Right lung (tissue), 10 donors: ENCODE measurements at places on chromosomes 16 and 17. TPM values are rescaled to one million over a fixed set of nuclear protein-coding genes. Genes with fewer than 3 reads are reported as not detected.

Gene MFAP4
- 633 TPM for polyA plus RNA-seq

DNA sequence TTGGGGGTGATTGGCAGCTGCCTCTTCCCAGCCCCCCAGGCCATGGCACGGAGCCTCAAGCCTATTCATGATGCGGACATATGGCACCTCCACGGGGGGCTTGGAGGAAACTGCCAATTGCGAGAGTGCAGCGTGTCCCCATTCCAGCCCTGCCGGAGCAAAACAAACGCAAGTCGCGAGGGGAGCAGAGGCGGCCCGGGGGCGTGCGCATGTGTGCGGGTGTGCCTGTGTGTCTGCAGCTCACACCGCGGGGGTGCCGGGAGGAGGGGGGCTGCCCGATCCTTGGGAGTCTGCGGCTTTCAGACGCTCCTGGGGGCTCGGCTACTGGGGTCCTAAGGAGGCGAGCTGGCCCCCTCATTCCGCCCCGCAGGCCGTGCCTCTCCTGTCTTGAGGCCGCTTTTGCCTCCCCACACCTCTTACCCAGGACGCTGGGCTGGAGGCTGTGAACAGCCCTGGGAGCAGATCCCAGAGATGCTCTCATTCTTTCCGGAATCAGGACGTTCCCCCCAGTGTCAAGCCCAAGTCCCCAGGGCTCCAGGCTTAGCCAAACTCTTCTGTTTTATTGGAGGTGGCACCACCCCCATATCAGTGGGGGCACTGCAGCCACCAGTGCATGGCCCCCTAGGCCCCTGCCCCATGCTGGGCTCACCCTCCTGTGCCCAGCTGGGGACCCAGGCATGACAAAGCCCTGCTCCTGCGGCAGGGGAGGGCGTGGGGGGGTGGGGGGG lies 29.1 kb downstream of the ENDOV start:
- no peak for DNase-seq

DNA sequence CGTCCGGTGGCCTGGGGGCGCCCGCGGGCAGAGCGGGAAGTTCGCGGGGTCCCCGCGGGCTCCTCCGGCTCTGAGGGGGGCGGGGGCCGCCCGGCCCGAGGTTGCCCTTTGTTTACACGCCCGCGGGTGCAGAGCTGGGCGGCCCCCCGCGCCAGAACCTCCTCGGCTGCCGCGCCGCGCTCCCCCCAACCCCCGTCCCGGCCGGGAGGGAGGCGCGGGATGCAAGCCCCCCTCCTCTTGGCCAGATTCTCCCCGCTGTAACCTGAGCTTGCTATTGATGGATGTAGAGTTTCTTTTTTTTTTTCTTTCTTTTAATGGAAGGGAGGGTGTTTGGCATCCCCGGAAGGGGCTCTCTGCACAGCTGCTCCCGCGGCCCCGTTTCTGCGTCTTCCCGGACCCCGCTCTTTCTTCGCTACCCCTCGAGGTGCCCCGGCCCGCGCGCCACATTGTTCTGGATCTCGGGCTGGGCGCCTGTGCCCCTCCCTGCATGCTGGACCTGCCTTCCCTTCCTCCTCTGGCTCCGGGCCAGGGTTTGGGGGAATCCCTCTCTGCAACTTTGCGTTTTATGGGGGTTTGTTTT lies 646 bp downstream of the CBX2 start:
- DNase-seq: no peak

DNA sequence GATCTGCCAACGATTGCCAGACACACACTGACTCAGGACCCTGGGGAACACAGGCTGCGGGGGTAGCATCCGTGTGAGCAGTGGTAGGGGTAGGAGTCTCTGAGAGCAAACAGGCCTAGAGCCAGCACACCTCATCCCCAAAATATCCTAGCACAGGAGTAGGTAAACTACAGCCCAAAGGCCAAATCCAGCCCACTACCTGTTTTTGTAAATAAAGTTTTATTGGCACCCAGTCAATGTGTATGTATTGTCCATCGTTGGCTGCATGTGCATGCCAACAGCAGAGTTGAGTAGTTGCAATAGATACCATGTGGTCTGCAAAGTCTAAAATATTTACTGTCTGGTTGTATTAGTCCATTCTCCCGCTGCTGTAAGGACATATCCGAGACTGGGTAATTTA lies 55.5 kb upstream of the GPRC5B start:
- no peak for DNase-seq

DNA sequence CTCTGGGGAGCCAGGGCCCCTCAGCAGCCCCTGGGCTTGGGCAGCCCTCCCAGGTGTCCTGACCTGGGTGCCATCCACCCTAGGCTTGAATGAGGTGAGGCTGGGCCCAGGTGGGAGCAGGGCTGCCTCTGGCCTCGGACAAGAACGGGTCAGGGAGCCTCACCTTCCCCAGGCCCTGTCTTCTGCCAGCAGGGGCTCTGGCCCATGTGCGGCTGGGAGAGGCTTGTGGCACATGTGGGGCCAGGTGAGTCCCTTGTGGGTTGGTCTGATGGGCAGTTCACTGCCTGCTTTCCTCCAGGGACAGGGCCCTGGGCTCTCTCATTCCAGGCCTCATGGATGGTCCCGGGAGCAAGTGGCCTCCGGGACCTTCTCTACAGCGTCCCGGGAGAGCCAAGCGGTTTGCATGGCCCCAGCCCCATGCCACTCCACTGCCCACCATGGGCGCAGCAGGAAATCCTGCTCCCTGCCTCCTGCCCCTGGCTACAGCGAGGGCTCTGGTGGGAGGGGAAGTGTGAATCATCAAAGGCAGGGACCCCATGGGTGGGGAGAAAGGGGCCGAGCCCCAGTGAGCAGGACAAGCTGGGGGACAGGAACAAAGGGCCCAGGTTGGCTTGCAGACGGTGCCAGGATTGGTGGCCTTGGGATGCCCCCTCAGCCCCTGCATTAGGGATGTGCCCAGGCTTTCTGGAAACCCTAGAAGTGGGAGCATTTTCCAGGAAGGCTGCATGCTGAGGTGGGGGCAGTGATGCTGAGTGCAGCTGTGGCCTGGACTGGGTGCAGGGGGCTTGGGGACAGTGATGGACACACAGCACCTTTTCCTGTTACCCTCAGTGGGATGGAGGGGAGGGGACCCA lies 12.2 kb downstream of the VASN start:
- DNase-seq: no peak

Gene CCL8
- 0.68 TPM for polyA plus RNA-seq

DNA sequence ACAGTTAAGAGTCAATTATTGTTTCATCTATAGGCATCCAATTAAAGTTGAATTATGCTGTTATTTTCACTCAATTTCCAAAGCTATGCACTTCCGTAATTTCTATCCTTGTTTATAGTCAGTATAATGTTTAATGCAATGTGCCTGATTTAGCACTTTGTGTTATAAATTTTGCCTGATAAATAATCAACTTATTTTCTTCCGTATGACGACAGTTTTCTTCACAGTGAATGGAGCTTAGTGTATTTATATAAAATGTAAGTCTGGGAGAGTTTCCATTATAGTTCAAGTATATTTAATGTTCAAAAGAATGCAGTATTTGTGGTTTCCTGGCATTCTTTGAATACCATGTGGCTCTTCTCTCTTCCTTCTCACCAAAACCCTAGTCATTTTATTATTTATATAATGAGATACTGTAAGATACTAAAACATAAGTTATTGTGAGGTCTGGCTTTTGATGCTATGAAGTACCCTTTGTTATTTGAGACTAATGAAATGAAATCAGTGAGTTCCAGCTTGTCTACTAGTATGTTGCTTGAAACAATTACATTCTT lies 240.6 kb downstream of the PRKCA start:
- DNase-seq: no peak

Gene KRT28
- polyA plus RNA-seq: not detected

- DNase-seq: no peak
These were observed 5.0 kb upstream of the RARA start for GRCh38 chr17:40303708-40304551.

- DNase-seq: no peak
These were observed 113.6 kb downstream of the RAP1GAP2 start for GRCh38 chr17:2909846-2910234.

Gene MRPL12
- polyA plus RNA-seq: 33.4 TPM

DNA sequence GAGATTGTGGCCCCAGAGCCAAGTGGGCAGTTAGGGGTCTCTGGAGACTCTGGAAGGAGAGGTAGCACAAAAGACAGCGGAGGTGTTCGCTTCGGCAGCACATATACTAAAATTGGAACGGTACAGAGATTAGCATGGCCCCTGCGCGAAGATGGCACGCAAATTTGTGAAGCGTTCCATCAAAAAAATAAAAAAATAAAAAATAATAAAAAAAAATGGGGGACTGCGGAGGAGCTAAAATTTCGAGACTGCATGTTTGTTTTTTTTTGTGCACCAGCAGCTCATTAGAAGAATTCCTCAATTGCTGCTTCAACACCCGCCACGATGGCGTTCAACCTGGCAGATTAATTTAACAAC lies 39.1 kb downstream of the IGF2BP1 start:
- no peak for DNase-seq

- no peak for DNase-seq
These were observed 409.9 kb upstream of the ZFHX3 start for GRCh38 chr16:73457851-73458250.

Gene KLHL10
- polyA plus RNA-seq: 0.24 TPM

GRCh38 chr17:36793976-36794375 lies 143.3 kb upstream of the LHX1 start:
- no peak for DNase-seq

- no peak for DNase-seq
These were observed 12.7 kb upstream of the HERPUD1 start for GRCh38 chr16:56919099-56919800.

DNA sequence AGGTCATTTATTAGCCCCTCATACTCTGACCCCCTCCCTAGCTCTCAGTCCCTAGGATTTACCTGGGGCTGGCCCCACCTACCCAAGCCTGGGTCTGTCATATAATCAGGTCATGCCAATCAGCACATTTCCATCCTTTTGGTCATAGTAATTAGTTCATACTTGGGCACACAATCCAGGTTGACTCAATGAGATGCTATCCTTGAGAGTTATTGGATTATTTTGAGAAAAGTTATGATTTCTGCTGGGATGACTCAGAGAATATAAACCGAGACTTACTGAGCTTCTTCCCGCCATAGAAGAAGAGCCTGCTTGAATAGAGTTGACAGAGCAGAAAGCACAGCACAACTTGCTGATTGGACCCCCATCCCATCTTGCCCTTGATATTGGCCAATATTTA lies 331.5 kb downstream of the CBLN1 start:
- no peak for DNase-seq

- DNase-seq: no peak
These were observed 6.8 kb downstream of the NOG start for GRCh38 chr17:56600256-56600655.

GRCh38 chr17:76659928-76660655 lies 16.5 kb upstream of the ST6GALNAC1 start:
- no peak for DNase-seq

Gene FASN
- 33.7 TPM for polyA plus RNA-seq

GRCh38 chr16:86221085-86221484 lies 289.2 kb upstream of the FOXF1 start:
- DNase-seq: no peak

DNA sequence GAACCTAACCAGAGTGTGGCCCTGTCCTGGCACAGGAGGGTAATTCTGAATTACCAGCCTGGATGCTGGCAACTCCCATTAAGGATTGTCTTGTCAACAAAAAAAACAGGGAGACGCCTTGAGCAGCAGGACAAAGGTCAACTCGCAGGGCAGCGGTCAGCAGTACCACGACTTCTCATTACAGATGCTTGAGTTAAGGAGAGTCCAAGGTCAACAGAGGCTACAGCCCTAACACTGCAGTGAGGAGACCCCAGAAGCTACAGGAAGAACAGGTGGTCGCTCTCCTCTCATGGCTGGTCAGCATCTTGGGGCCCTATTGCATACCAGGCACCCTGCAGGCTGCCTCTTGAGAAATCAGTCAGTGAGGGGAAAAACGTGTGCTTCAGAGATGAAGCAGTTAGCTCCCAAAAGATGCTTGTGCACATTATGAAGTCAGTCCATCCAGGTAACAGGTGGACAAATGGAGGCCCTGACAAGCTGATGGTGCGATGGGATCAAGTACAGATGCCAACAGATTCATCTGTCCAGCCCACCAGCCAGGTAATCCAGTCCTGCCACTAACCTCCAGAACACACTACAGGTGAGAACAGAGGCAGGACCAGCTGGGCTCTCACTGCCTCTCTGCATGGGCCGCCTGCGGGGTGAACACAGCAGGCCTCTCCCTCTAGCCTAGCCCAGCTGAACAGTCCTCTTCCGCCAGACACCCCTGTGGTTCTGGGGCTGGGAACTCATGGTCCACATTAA lies 4.2 kb downstream of the CSNK1D start:
- DNase-seq: no peak

Gene EME1
- polyA plus RNA-seq: 12.1 TPM

- DNase-seq: peak; percentile 81
These were observed at the start of gene LRRC37B for GRCh38 chr17:32006957-32007462. Gene LRRC37B, plus strand, starts transcription at chr17:32007383. Its CDS starts 14,010 bp downstream, at chr17:32021393.
